Left colon (tissue), 2 donors: ENCODE measurements at places on chromosomes 1 and 21.

GRCh38 chr1:200075522-200075921, 48.0 kb downstream of the NR5A2 start:
- DNase-seq, result no peak

GRCh38 chr1:21246905-21247642, 43.2 kb downstream of the ECE1 start:
- DNase-seq, result no peak

DNA sequence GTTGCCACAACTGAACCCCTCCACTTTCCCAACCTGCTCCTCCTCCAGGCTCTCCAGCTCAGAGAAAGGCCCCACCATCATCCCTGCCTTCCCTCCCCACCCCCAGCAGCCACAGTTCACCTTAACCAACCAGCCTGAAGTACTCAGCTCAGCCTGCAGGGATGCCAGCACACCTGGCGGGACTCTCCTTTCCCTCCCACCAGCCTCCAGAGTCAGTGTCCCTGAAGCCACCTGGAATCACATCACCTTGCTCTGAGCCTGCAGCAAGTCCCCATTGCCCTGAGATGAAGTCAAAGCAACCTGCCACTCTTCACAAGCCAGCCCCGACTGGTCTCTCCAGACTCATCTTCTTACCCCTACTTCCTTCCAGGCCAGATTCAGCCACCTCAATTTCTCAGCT, 26.2 kb upstream of the ZC3H12A start:
- DNase-seq, result no peak

- DNase-seq, result no peak
These were observed 119.4 kb downstream of the SIPA1L2 start for GRCh38 chr1:232510367-232511110.

DNA sequence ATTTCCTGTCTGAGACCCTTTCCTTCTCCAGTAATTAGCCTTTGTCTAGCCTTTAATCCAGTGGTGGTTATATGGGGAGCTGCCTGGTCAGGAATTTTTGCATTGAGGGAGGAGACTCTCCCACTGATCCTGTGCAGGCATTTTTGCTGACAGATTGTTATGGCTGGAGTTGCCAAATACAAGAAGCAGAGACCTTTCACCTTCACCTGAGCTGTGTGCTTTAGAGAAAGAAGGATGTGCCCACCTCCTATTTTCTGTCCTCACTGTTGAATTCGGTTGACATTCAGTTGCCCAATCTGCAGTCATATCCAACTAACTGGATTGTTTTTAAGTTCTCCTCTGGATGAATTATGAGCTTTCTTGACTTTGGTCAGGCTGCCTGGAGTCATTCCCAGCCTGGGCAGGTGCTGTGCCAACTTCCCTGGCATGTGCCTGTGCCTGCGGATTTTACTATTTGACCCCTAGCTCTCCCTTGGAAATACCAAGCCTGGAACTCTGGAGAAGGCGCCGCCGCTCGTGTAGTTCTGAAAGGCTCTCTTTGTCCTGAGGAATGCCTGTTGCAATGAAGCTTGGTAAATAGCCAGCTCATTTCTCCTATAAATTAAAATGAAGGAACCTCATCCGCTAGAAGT, 143.9 kb downstream of the NOS1AP start:
- DNase-seq, result peak; percentile 81

DNA sequence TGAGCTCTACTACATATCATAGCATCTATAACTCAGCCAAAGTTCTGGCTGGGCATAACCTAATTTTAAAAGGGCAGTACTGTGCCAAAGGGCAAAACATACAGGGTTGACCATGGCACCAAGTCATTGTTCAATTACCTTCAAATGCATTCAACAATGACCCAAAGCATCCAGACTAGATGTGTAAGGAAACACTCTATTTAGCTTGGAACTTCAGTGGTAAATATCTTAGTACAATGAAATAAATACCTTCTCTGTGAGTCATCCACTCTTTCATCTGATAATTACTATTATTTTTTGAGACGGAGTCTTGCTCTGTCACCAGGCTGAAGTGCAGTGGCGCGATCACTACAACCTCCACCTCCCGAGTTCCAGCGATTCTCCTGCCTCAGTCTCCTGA, 70.0 kb downstream of the NVL start:
- no peak for DNase-seq

GRCh38 chr1:145736191-145736590, 16.9 kb downstream of the CD160 start:
- no peak for DNase-seq

- no peak for DNase-seq
These were observed 46.9 kb upstream of the ADAM30 start for GRCh38 chr1:119943216-119943615.

- DNase-seq, result no peak
These were observed 3.4 kb upstream of the CHD5 start for GRCh38 chr1:6183520-6183989.

DNA sequence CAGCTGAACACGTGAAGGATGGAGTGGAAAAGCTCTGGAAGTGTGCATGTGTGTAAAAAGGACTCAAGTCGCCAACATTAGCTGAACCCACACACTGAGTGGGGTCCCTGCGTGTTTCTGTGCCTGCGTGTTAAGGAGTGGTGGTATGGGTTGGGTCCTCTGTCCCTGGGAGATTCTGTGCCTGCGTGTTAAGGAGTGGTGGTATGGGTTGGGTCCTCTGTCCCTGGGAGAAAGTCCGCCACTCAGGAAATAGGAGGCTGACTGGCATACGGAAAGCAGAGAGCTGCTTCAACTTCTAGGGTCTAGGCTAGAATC, 7.0 kb upstream of the SOX13 start:
- DNase-seq, result no peak

GRCh38 chr1:175472464-175472863, 270.9 kb downstream of the TNR start:
- no peak for DNase-seq

DNA sequence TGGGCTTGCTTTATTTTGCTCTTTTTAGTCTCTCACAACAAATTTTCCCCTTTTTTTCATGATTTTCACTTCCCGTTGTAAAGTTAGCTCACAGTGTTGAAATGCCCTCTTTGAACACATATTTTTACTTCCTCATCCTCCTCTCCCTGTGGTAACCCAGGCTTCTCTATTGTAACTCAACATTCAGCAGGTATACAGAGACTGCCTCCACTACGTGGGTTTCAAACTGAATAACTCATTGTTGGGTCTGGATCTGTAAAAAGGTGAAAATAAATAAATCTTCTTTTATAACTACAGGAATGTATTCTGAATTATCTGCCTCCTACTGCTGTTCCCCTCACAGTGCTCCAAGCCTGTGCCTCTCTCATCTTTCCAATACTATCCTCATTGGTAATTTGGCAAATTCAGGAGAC, 166.4 kb downstream of the RUNX1 start:
- DNase-seq, result no peak

GRCh38 chr1:198606020-198606438, 32.8 kb upstream of the PTPRC start:
- DNase-seq, result no peak

- DNase-seq, result no peak
These were observed 73.3 kb downstream of the LEPR start for GRCh38 chr1:65493802-65494201.

DNA sequence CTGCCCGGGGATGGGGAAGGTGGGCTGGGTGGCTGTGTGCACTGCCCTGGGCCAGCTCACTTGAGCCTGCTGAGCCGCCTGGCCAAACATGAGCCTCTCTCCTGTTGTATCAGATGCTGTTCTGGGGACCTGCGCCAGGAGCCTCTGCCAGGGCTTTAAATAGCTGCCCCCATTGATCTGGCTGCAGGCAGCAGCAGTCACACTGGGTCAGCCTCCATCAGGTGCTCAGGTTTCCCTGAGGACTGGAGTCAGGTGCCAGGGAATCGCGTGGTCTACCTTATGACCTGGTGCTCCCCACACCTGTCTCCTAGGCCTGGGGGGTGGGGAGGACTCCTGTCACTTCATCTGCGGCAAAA, 700 bp upstream of the CCDC28B start:
- DNase-seq, result peak; percentile 38

- no peak for DNase-seq
These were observed 11.1 kb upstream of the RASSF5 start for GRCh38 chr1:206496131-206496793.

GRCh38 chr1:17579951-17580939, 40.7 kb downstream of the ARHGEF10L start:
- peak; percentile 69 for DNase-seq

GRCh38 chr1:18279351-18280074, 171.9 kb downstream of the IGSF21 start:
- DNase-seq, result peak; percentile 28

GRCh38 chr1:209094384-209094783, 489.1 kb upstream of the CAMK1G start:
- no peak for DNase-seq

- DNase-seq, result no peak
These were observed 3.8 kb downstream of the HECTD3 start for GRCh38 chr1:45007311-45007710.

- peak; percentile 71 for DNase-seq
These were observed at the start of gene AGBL4 for GRCh38 chr1:50023292-50024159. Gene AGBL4 (minus strand): TSS chr1:50023954.

- no peak for DNase-seq
These were observed 93.5 kb downstream of the WDR4 start for GRCh38 chr21:42785666-42786427.

DNA sequence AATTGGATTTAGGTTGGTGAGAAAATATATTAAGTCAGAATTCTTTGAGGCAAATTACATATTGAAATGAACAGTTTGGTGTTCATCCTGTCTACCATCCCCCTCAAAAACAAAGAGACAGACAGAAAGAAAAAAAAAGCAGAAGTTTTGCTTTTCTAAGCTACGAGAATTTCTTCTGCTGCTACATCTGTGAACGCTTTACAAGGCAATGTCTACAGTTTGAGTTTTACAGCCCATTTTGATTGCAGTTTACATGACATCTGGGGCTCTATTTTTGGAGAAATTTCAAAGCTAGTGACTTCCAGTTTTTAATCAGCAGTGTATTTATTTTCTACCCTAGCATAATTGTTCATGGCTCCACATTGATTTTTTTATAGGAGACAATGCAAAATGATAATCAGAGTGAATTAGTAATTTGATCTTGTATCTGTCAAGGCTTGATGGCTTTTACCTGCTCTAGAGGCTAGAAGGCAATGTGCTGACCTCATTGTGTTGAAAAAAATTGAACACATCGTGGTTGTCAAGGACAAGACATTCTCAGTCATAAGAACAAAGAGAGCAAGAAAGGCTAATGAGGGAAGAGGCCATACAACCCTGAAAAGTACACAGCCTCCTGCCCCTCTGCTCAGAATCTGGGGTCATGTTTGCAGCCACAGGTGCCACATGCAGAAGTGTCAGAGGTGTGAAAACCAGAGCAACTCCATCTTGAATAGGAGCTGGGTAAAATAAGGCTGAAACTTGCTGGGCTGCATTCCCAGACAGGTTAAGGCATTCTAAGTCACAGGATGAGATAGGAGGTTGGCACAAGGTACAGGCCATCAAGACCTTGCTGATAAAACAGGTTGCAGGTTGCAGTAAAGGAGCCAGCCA, 201.0 kb upstream of the CAMK1G start:
- DNase-seq, result no peak

DNA sequence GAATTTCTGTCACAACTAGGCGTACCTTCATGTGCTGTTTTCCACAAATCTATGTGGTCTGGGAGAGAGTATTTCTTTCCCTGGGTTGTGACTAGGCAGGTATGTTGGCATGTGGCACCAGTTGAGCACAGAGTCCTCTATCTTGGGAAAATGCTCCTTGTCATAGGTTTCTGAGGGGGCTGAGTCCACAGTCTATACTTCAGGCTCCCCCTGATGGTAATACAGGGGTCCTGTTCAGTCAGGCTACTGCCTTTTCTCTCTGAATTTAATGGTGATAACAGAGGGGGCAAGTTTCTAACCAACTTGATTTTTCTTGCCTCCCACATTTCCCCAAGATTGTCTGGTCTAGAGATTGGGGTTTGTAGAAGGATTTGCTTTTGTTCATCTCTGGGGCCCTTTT, 35.8 kb downstream of the VANGL1 start:
- no peak for DNase-seq

DNA sequence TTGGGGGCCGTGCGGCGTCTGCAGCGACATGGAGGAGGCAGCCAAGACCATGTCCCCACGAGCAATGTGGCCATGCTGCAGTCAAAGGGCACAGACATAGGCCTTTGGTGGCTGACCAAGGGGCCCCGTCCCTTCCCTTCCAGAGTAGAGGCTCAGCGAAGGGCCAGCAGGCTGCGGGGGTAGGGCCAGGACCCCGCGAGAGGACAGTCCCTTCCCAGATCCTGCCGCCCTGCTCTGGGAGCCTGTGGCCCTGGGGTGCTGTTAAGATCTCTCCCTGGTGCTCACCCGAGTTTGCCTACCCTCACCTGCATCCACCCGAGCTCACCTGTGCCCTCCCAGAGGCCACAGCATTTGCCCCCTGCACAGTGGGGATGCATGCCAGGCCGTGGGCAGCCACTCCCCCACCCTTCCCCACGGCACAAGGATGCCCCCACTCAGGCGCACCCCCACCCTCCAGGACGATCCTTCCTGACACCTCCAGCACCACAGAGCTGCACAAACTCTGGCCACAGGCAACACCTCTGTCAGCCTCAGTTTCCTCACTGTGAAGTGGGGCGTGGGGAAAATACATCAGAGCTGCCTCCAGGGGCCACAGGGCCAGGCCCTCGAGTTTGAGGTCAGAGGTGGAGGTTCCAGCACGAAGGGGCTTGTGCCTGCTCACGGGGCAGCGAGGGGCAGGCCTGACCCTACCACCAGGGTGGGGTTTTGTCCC, 15.5 kb downstream of the ITGB2 start:
- no peak for DNase-seq

DNA sequence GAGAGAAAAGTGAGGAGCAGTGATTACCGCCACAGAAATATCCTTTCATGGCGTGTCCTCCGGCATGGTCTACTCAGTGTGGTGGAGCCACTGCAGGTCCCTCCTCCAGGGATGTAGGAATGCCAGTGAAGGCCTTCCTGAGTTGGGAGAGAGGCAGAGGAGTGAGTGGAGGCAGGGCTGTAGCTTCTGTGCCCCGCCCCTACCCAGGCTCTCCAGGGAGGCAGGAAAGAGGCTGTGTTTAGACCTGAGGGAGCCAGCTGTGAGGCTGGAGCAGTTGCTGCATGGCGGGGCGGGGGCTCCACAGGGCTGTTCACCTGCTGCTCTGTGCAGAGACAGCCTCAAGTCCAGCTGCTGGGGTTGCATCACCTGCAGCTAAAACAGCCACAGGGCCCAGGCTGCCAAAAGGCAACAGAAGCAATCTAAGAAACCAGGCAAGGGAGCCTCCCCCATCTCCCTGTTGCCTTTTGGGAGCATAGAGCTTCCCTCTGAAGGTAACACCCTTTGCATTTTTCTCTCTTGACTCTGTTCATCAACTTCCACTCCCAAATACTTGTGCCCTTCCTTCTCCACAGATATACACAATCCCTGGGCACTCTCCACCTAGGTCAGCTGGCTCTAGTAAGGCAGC, 801 bp upstream of the ANXA9 start:
- DNase-seq, result peak; percentile 48

GRCh38 chr1:244732851-244733450, 80.0 kb downstream of the DESI2 start:
- DNase-seq, result no peak
